ENCODE measurements at places on chromosomes 2 and 18.

GRCh38 chr2:198374375-198375082 lies 570.1 kb downstream of the PLCL1 start:
- DNase-seq = peak; percentile 63

GRCh38 chr18:77658751-77659448 lies 409.3 kb downstream of the GALR1 start:
- no peak for DNase-seq

DNA sequence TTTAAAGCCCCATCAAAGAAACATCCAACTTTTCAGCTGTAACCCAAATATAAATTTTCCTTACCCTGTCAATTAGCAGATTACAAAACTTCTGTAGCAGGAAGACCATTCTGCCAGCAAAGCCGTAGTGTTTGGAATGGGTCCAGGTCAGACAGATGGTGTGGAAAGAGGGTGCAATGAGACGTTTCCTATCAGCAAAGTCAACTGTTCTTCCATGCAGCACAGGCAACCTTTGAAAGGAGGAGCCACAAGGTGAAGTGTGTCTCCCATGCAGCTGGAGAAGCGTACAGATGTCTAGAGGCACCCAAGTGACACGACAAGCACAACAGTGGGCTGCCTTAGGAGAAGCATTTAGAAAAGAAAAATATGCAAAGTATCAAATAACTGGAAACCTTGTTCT lies 83.7 kb downstream of the SP3 start:
- no peak for DNase-seq

- DNase-seq = no peak
These were observed 11.1 kb upstream of the COL5A2 start for GRCh38 chr2:189190685-189191084.

GRCh38 chr2:85213901-85214512 lies 80.8 kb downstream of the TCF7L1 start:
- DNase-seq = no peak

DNA sequence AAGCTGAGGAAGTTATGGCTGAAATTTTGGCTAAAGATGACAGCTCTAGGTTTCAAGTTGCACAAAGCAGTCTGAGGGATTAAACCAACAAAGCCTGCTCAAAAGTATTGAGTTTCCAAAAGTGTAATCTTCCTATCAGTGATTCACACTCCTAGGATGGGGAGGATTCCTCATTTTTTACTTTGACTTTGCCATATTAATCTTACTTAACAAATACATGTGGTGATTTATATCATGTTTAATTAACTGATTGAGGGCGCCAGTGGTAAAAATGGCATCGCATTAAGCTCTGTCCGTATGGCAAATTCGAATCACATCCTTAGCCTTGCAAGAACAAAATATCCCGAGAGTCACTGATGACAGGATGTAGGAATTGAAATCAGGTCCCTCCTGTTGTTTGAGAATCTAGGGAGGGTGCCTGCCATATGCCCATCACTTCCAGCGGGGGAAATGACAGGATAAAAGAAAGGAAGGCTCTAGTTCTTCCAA lies 78.1 kb upstream of the ETAA1 start:
- DNase-seq = no peak

- no peak for DNase-seq
These were observed 51.6 kb upstream of the PTH2R start for GRCh38 chr2:208354964-208355381.

GRCh38 chr18:74480149-74480651 lies 16.0 kb upstream of the CNDP2 start:
- peak; percentile 22 for DNase-seq

DNA sequence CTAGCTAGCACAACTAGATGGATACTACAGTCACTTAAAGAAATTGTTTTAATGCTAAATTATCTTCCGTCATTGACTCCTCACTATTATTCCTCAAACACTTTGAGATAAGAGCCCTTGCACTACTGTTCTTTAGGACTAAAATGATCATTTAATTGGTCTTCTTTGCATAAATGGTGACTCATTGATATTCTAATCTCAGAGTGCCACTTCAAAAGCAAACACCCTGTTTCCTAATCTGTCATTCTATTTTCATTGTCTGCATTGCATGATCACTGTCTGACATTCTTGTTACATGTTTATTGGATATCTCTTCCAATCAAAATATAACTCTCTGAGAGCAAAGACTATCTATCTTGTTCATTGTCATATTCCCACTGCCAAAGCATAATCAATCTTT lies 313.9 kb downstream of the EXOC6B start:
- no peak for DNase-seq

DNA sequence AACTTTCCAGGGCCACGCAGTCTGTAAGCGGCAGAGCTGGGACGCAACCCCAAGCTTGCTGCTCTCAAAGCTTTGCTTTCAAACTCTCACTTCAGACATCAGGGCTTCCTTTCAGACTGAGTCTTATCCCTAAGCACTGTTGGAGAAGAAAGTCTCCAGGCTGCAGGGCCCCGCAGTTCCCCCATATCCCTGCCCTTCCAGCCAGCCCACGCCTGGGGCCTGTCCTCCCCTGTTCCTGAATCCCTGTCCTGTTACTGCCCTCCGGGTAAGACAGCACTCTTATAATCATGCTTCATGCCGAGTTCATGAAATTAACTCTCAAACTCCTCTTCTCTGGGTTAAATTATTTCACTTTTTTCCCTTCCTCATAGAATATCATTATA lies 37.9 kb downstream of the HPCAL1 start:
- no peak for DNase-seq

DNA sequence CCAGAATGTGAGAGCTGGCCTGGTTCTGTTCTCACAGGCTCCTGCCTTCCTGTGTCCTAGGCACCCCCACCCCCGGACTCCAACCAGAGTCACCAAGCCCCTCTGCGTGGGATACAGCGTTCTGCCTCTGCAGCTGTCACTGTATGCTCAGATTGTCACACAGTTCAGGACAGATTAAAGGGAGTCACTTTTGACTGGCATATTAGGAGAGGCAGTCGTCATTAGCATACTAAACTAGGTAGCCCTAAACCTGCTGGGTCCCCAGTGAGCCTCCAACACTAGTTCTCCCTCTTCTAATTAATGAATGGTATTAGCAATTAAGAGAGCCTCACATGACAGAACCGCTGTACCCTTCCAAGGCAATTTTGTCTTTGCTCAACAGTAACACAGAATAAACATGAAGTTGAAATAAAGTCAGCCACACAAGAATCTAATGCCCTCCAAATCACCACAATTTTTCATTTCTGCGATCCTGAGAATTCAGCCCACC lies 340.2 kb downstream of the CMPK2 start:
- no peak for DNase-seq

- DNase-seq = no peak
These were observed 81.0 kb upstream of the STK39 start for GRCh38 chr2:168328421-168328820.

GRCh38 chr18:67092141-67092540 lies 424.4 kb downstream of the DSEL start:
- DNase-seq = no peak

DNA sequence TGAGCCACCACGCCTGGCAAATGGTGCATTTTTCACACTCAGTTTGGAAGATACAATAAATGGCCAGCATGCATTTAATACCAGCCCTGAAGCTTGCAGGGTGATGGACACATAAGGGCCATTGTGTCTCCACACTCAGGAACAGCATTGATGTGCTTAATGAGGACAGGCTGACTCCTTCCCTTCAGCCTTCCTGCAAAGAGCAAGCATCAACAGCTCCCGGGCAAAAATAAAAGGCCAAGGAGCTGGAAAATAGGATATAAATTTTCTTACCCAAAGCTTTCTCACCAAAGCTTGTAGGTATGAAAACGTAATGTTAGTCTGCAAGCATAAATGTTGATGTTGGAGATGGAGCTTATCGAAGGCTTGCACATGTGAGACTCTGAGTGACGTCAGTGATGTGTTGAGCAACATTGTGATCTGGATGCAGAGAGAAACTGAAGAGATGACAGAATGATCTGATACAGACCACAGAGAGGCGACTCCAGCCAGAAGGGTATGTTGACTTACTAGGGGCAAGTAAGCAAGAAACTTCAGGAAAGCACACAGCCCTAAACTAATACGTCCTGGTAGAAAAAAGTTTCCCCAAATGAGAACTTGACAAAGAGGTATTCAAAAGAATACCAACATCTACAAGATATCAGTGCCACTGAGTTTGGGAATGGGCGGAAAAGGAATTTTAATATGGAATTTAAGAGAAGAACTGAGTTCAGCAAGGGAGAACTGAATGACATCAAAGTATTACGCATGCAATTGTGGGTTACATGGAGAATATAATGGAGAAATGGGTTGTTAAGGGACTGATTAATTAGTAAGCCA lies 256.5 kb downstream of the TGIF1 start:
- peak; percentile 98 for DNase-seq

GRCh38 chr2:130352237-130352636 lies 3.6 kb upstream of the PTPN18 start:
- DNase-seq = no peak

- DNase-seq = no peak
These were observed at the start of gene DAPL1 for GRCh38 chr2:158795195-158795924. Gene DAPL1 (plus strand): TSS chr2:158795317. CDS start chr2:158795373, 56 bp downstream.

- DNase-seq = no peak
These were observed 312.5 kb upstream of the NRP2 start for GRCh38 chr2:205369813-205370212.

DNA sequence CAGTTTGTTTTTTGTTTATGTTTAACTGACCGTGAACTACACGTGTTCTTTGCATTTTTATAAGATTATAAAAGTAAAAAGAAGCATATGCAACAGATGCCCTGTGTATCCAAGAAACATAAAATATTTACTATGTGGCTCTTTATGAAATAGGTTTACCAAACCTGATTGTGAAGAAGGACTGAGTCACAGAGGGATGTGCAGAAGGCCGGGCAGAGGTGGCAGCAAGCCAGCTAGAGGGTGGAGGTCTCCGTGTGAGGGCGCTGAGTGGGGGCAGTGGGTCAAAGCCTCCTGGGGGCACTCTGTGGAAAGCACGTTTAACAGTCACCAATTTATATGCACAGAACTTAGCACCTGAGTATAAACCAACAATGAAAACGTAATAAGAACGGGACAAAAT lies 97.2 kb downstream of the TMEM18 start:
- no peak for DNase-seq

- no peak for DNase-seq
These were observed at the start of gene GPR39 for GRCh38 chr2:132416723-132417395. Gene GPR39 (plus strand): TSS chr2:132416805.

Data from erythroblast (primary cell).